ENCODE measurements at places on chromosomes 2 and 18.
A peak's percentile ranks its signal among the peaks of the same experiment; 100 is the strongest.

DNA sequence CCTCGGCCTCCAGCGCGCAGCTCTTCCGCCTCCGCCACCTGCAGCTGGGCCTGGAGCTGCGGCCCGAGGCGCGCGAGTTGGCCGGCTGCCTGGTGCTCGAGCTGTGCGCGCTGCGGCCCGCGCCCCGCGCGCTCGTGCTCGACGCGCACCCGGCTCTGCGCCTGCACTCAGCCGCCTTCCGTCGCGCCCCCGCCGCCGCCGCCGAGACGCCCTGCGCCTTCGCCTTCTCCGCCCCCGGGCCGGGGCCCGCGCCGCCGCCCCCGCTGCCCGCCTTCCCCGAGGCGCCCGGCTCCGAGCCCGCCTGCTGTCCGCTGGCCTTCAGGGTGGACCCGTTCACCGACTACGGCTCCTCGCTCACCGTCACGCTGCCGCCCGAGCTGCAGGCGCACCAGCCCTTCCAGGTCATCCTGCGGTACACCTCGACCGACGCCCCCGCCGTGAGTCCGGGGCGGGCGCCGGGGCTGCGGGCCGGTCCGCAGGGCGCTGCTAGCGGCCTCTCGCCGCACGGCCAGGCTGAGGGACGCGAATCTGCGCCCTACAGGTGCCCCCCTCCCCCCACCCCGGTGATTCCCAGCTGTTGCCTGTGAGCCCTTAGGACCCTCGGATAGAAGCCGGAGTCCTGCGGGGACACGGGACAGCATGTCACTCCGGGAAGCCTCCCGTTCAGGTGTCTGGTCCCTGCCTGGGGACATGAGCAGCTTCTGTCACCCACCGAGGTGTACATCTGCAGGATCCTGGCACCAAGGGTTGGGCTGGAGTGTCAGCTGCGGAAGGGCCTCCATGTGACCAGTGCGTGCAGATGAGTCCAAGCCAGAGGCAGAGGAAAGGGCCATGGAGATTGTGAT is 616 bp downstream of the RNPEPL1 start:
- DNase-seq = peak; percentile 81

- DNase-seq = peak; percentile 52
Measured at GRCh38 chr2:97707362-97708047, 5.9 kb upstream of the ZAP70 start.

- DNase-seq = no peak
Measured at GRCh38 chr2:64942693-64943092, 46.5 kb upstream of the SLC1A4 start.

- peak; percentile 92 for DNase-seq
Measured at GRCh38 chr2:231926180-231926741, at the start of gene NPPC. TSS of gene NPPC (minus strand) at chr2:231926396. CDS start at chr2:231926249, 147 bp downstream.

DNA sequence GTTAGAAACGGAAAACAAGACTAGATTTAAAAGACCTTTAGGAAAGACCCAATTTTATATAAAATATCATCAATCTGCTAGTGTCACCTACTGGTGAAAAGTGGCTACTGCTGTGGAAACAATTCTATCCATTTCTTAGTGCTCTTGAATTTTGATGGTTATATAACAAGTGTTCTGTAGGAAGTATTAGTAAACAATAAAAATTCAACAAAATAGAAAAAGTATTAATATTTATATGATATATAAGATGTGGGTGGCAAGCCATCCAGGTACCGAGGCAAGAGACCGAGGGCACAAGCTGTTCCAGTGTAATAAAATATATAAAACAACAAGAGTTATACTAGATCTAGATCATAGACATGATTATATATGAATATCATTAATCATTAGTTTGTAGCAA is 6.2 kb upstream of the TMEM87B start:
- DNase-seq = peak; percentile 80

GRCh38 chr2:24717263-24717951 is 75.8 kb downstream of the PTRHD1 start:
- DNase-seq = no peak

DNA sequence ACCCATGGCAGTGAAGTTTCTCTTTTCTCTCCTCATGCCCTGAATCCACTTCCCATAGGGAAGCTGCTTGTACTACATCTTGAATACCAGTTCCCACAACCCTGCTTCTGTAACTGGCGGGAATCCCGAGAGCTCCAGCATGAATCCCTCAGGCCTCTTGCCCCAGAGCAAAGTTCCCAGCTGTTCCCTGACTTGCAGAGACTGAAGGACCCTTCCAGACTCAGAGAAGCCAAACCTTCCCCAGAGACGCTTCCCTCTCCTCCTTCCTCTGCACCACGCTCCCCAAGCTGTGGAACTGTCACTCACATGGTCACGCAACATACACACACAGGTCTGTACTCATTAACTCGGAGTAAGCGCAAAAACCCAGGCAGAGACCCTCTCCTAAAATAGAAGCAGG is 26.4 kb downstream of the TRAPPC12 start:
- DNase-seq = peak; percentile 24

GRCh38 chr2:220226076-220226475 is 598.6 kb downstream of the SLC4A3 start:
- no peak for DNase-seq
